ENCODE measurements at places on chromosomes 2 and 18.
A peak's percentile ranks its signal among the peaks of the same experiment; 100 is the strongest.

DNA sequence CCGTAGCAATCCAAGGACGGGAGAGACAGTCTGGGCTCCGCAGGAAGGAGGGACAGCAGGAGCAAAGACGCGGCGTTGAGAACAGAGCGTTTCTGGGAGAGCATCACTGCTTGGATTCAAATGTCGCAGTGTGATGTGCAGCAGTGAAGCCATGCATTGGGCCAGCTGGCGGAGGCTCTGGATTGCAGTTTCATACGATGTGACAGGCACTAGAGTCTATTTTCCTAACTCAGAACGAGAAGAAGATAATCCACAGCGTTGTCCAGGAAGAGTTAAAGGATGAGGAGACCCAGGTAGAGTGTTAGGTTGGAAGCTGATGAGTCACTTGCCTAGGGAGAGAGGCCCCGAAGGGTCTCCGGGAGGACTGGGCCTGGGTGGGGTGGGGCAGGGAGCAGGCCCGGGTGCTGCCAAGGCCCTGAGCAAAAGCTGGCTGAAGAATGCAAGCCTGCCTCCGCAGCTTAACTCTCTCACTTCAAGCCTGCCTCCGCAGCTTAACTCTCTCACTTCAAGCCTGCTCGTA is 17.7 kb upstream of the SEMA4C start:
- peak; percentile 42 for DNase-seq

DNA sequence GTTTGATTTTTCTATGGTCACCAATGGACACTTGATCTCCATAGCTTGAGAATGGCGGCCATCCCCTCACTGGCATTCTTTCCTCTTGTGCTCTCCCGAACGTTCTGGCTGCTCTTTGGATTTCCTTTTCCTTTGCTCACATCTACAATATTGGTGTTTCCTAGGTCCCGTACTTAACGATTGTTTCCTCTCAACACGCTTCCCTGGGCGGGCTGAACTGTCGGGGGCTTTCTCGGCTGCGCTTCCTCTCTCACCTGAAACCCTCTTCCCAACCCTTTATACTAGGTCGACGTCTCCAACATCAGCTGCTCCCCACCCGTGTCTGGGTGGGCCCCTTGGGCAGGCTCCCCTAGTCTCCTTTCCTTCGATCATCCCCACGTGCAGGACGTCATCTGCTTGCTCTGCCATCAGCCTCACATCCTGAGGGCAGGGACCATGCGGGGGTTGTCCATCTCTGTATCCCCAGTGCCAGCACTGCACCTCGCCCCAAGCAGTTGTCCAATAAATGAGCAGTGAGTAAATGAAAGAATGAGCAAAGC is 634 bp upstream of the DIS3L2 start:
- DNase-seq = no peak

DNA sequence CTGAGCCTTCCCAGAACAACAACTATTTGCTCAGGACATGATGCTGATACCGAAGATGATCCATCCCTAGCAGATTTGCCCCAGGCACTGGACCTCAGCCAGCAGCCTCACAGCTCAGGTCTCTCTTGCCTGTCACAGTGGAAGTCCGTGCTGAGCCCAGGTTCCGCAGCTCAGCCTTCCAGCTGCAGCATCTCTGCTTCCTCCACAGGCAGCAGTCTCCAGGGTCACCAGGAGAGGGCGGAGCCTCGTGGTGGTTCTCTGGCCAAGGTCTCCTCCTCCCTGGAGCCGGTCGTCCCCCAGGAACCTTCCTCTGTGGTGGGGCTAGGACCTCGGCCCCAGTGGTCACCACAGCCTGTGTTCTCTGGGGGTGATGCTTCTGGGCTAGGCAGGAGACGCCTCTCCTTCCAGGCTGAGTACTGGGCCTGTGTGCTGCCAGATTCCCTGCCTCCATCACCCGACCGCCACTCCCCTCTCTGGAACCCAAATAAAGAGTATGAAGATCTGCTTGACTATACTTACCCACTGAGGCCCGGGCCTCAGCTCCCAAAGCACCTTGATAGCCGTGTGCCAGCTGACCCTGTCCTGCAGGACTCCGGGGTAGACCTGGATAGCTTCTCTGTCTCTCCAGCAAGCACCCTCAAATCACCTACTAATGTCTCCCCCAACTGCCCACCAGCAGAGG is 15.4 kb downstream of the CEP68 start:
- no peak for DNase-seq

- DNase-seq = no peak
These were observed 728.1 kb upstream of the SOX11 start for GRCh38 chr2:4964001-4964540.

DNA sequence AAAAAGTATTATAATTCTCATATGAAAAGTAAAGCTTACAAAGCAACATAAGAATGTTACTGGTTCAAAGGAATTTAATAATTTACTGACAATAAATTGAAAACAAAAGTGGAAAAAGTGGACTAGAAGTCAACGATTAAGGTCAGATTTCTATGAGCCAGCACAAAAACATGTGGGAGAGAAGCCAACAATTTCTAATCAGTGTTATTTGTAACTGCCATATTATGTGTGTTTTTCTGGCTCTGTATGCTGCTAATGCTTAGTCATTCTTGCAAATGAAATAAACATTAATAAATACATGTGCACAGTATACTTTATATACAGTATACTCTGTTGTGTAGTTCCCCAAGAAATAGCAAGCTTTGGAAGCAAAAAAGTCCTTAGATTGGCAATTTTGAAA is 301.3 kb upstream of the RGPD4 start:
- DNase-seq = no peak

DNA sequence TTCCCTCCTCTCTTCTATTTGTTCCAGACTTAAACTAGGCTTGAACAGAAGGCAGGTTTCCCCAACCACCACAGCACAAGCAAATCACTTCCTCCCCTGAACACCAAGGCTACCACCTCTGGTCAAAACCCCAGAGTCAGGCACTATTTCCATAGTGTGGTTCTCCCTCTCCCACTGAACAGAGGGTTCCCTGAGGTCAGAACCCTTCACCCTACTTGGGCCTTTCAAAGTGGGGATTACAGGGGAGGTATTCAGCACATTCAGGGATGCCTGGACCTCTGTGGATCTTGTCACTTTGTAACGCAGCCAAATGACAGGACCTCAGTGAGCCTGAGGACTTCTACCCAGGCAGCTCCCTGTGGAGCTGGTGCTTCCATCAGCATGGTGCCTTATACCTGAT is 88.7 kb downstream of the TNS1 start:
- DNase-seq = no peak

DNA sequence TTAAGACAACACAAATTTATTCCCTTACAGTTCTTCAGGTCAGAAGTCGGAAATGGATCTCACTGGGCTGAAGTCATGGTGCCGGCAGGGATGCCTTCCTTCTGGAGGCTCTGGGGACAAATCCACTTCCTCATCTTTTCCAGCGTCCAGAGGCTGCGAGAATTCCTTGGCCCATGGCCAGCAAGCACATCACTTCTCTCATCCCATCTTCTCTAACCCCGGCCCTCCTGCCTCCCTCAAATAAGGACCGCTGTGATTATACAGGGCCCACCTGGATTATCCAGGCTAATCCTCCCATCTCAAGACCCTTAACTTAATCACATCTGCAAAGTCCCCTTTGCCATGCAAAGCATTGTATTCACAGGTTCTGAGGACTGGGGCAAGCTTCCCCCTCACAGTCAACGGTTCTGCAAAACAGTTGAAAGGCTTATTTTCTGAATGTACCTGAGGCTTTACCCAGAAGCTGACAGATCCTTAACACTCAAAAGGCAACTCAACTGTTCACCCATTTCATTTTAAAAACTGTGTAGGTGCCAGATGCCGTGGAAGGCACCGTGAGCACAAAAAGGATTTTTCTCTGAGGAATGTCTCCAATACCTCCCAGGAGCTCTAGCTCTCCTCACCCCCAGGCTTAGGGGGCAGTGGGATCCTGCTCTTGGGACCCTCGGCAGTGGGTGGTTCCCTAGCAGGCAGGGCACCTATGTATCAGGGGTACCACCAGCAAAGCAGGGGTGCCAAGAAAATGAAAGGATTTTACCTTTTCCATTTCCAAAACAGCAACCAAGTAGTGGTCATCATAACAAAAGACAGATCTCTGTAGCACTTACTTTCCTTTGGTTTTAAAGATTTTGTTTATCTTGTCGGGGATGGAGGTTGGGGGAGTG is 84.0 kb downstream of the KCTD1 start:
- DNase-seq = no peak

- no peak for DNase-seq
These were observed 24.7 kb upstream of the CEP68 start for GRCh38 chr2:65031341-65032018.

DNA sequence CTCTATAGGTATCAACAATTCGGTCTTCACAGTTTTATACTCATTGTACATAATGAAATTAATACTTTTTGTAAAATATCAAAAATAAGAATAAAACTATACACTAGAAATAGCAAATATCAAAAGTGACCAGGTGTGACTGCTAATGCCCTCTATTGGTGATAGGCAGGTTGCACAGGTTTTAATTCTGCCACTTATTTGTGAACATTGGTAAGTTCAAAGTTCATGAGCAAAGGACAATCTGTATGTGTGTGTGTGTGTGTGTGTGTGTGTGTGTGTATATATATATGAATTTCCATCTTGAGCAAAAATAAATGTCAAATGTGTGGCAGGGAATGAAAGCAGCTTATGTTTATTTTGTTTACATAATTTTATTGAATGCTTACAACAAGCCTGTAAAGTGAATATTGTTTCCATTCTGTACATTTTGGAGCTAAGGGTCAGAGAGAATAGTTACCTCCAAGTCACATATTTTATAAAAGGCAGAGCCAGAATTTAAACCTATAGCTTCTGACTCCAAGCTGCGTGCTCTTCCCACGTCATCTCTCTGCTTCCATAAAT is 537.4 kb downstream of the CPS1 start:
- no peak for DNase-seq

GRCh38 chr2:156332534-156333273 is at the start of gene NR4A2:
Gene NR4A2, minus strand, starts transcription at chr2:156332721. Its CDS starts 2,535 bp downstream, at chr2:156330186.
- peak; percentile 89 for DNase-seq

- DNase-seq = no peak
These were observed 297.2 kb downstream of the NCKAP5 start for GRCh38 chr2:133271105-133271504.

DNA sequence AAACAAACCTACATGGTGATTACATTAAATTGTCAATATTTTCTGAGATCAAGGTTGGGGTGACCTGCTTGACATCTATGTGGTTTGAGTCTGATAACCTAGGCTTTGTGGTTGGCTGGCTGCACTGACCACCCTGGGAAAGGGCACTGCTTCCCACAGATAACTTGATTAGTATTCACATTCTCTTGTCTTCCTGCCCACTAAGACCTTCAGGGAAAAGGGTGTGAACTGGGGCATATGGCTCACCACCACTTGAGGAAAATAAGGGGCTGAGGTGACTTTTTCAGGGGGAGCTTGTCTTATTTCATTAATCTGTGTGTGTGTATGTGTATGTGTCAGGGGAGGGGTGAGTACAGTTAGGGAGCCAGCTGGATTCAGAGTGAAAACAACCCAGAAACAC is 1.5 kb downstream of the SMYD1 start:
- DNase-seq = no peak
